ENCODE measurements at places on chromosomes 4 and X.

DNA sequence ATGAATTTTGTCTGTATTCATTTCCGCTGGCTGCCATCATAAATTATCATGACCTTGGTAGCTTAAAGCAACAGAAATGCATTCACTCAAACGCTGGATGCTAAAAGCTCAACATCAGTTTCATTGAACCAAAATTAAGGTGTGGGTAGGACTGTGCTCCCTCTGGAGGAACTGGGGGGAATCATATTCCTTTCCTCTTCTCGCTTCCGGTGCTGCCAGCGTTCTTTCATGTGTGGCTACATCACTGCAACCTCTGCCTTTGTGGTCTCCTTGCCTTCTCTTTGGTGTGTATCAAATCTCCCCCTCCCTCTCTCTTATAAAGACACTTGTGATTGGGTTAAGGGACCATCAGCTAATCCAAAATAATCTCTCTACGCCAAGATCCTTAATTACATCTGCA, 39.5 kb downstream of the NEIL3 start:
- DNase-seq = no peak

- no peak for DNase-seq
Measured at GRCh38 chrX:55713631-55714030, 3.9 kb upstream of the RRAGB start.

- DNase-seq = no peak
Measured at GRCh38 chr4:4888695-4889094, 29.2 kb downstream of the MSX1 start.

DNA sequence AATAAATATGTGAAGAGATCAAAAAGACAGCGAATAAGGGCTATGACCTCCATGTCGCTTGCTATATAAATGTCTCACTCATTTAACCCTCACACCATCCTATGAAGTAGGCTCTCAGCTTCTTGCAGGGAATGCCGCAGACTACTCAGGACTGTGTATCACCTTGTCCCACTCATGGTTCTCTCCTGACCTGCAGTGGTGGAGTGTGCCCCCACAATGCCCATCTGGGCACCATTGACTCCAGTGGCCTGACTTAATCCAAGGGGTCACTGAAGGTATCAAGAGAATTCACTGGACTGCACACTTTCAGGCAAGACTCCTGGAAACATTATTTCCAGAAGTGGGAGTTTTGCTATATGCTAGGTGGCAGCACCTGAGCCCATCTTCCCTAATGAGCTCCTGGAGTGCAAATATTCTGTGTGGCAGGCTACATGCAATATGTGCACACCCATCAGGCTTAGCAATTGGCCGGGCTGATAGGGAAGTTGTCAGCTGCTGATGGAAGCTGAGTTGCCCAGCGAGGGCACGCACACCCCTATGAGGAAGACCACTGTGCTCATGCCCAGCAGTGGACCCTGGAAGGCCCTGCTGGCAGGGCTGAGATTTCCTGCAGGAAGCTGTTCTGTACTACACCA, 8.2 kb upstream of the EFNB1 start:
- DNase-seq = no peak

- DNase-seq = no peak
Measured at GRCh38 chr4:130600706-130601105, 1504.8 kb downstream of the C4orf33 start.

GRCh38 chrX:30887721-30888120, 1.3 kb downstream of the TAB3 start:
- no peak for DNase-seq

GRCh38 chrX:38941675-38942074, 140.4 kb downstream of the MID1IP1 start:
- no peak for DNase-seq

GRCh38 chrX:154650221-154650510, 3.2 kb downstream of the CTAG2 start:
- DNase-seq = no peak

DNA sequence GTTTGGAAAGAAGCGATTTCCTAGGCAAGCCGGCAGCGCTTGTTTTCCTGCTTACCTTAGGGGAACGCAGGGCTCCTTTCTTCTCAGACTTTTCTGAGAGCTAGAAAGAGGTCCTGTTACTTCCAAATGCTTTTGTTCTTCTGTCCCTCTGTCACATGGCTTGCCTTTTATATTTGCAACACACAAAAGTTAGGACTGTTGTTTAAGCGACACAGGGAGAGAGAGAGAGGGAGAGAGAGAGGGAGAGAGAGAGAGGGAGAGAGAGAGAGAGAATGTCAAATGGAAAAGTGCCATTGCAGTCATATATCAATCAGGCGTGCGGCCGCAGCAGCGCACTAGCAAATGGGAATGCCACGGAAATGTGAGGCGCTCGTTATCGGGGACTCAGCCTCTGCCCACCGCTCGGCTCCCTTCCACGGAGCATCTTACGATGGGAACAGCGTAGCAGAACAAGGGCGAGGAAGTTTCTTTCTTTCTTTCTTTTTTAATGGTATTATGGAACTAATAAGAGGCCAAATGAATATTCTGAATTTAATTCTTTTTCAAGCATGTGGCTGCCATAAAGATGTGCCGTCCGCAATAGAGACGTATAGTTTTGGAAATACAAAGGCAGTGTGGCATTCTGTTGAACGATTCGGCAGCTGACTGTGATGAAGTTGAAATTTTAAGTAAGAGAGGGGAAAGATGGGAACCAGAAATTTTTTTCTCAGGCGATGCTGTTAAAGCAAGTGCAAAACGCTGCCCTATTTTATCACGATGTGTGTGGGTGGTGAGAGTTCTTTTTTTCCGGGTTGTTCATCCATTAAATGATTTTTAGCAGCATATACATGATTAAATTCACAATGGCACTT, at the start of gene NDP:
TSS of gene NDP (minus strand) at position 142 of the 851 bp plus-strand sequence. CDS start 14,745 bp downstream, outside the sequence.
- DNase-seq = no peak

DNA sequence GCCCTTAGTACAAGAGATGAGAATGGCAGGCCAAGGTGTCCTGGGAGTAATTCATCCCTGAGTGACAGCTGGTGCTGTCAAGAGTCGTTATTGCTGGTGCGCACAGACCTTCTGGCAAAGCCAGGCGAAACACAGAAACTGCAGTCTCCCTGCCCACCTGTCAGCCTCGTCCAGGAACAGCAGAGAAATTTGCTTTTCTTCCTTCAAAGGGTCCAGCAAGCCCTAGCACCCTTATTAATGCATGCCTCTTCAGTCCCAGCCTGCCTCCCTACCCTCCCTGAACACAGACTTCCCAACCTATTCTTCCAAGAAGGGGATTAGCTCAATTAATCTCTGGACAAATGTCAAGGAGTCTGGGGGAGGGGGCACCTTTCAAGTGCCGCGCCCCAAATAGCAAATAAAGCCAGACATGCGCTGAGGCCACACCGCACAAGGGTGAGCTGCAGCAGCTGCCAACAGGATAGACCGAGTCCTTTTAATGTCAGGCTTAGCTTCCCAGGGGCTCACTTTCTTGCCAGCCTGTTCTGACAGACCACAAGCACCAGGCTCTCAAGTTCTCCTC, 250.7 kb upstream of the RASGEF1B start:
- no peak for DNase-seq

- DNase-seq = no peak
Measured at GRCh38 chrX:44974451-44974850, 101.5 kb downstream of the KDM6A start.

DNA sequence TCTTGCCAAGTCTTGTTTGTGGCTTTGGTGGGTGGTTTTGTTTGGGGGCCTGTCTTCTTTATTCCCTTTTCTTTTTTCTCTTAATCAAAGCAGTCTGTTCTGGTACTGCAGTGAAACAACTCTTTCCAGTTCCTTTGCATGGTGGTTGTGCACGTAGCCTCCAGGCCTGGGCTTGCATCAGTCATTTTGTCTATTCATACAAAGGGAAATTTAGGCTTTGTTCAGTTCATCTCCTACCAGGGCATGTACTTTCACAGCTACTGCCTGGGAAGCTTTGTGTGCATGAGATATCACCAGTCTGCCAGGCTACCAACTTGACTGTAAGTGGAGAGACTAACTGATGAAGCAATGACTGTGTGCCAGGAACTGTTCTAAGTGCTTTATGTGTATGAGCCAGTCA, 8.5 kb downstream of the TRIM2 start:
- DNase-seq = no peak

- no peak for DNase-seq
Measured at GRCh38 chr4:1291996-1292702, 2.5 kb downstream of the MAEA start.

DNA sequence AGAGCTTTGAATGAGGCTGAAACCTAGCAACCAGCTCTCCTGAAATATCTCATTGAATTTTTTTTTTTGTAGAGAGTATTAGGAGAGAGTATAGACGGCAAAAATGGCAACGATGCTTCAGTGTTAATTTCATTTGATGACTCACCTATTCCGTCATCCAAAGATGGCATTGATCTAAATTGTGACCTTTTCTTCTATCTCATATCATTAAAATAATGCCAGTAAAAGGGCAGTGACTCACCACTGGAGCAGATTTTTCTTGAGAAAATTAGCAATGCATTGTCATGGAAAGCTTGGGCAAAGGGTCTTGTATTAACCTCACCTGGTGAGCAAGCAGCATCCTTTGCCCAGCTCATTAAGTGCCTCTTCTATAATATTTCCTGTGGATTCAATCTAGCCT, 19.6 kb downstream of the VMA21 start:
- DNase-seq = no peak

GRCh38 chrX:17923546-17923945, 62.4 kb upstream of the RAI2 start:
- DNase-seq = no peak

GRCh38 chr4:159308566-159309340, 205.9 kb downstream of the RAPGEF2 start:
- no peak for DNase-seq

DNA sequence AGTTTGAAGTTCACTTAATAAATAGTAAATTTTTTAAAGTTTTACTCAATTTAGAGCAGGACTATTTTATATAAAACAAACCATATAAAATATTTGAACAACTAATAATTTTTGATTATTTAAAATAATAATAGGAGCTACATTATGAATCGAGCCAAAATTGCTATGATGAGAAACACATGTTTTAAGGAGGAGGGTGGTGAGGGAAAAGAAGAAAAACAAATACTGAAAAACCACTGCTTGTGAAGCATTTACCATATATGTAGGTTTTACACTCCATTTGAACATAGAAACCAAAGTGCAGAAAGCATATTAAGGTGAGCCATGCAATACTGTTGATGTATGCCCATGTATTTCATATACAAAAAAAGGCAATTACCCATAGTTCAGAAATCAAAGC, 448.9 kb downstream of the FSTL5 start:
- no peak for DNase-seq

DNA sequence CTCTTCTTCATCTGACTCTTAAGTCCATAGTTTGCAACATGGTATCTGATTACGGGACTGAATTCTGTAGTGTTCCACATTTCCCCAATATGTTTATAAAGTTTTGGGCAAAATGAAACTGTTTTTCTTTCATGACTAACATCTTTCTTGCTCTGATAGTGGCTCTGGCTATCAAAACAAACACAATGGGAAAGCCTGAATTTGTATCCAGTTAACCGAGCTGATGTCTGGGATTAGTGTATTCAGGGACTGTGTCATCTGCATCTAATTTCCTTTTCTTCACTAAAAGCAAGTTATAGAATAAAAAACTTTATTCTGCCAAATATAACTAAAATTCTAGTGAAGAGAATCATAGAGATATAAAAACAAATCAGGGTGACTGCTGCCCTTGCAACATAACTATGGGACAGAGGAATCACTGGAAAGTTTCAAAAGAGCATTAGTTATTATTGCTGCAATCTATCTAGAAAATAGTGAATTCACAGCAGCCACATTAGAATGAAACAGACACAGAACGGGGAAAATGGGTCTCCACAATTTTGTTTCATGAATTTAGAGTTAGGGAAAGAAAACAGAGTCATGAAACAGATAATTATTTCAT, 61.3 kb downstream of the ANTXR2 start:
- peak; percentile 58 for DNase-seq

DNA sequence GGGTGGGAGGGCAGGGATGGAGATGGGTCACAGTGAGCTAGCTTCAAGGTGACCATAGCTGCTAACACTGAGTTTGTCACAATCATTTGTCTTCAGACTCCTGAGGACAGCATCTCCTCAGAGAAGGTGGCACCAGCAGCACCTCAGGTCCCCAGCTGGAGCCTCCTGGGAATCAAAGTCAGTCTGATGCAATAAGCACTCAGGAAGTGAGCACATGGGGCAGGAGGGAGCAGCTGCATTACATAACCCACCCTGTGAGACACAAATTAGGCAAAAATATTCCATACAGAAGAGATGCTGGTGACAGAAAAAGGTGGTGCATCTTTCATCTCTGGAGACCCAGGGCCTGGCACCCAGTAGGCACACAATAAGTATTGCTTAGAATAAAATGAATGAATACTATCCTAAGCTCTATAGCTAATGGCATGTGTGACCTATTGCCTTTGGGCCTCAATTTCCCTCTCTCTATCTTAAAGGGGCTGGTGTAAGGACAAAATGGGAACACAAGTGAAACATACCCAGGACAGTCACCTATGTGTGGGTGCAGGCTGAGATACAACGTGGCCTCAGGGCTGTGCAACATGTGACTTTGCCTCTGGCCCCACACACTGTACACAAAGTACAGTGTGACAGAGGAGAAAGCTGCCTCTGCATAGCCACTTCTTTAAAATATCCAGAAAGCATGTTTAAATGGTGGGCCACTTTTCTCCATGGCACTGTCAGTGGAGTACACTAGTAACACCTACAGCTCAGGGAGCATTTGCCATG, 37.1 kb downstream of the SLC39A8 start:
- no peak for DNase-seq

DNA sequence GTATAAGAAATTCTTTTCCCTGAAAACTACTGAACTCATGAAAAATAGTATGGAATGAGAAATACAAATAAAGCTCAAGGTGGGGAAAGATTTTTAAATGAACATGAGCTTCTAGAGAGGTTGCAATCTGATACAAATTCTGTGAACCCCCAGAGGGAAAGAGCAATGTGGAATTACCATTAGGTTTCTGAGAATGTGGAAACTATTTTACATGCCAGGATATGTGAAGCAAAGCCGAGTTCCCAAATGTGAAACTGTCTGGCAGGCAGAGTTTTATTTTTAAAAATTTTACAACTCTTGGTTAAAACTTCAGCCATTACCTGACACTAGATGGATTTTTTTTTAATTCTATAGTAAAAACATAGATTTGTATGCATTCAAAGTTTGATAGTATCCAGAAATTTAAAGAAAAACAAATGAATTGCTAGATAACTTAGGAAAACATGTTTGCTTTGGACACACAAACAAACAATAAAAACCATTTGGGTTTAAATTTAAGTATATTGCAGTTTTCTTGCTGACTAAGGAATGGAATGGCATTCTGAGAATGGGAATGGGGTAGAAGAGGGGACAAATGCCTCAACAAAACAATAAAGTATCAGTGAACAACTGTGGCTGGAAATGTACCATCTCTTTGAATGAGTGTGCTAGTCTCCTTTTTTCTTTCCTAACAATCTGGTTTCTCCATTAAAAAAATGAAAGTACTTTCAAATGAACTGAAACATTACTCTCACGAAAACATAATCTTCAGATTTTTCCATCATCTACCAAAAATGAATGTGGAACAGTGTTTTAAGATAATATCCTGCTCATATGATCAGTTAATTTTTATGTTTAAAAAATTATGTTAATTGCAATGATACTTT, 99.6 kb downstream of the PCDH18 start:
- no peak for DNase-seq

DNA sequence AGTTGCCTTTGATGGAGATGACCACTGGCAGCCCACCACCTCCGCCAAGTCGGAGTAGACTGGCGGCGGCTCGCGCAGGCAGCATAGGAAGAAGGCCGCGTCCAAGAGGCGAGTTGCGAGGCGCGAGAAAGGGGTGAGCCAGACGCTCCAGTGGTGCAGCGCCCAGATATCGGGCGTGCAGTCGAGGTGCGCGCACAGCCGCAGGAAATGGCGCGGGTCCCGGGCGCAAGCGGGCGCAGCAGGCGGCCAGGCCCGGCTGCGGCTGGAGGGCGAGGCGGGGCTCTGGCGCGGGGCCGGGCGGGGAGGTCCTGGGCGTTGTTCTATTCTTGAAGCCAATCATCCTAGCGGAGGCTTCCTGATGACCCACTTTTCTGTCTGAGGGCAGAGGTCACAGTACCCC, 13.2 kb upstream of the PGRMC1 start:
- DNase-seq = no peak
